ENCODE measurements at places on chromosomes 4 and X. TPM values are rescaled to one million over a fixed set of nuclear protein-coding genes. Genes with fewer than 3 reads are reported as not detected.

Gene RAI2
- total RNA-seq: 1.8 TPM

Gene GDI1
- total RNA-seq: 144 TPM

Gene GRIA3
- 2.3 TPM for total RNA-seq

Gene PPP1R2C
- total RNA-seq: not detected

Gene USP9X
- 87.0 TPM for total RNA-seq

Gene NKAP
- 9.3 TPM for total RNA-seq

Gene SLITRK2
- 0.95 TPM for total RNA-seq

Gene MAGEH1
- 40.2 TPM for total RNA-seq

Gene FABP2
- total RNA-seq: not detected

DNA sequence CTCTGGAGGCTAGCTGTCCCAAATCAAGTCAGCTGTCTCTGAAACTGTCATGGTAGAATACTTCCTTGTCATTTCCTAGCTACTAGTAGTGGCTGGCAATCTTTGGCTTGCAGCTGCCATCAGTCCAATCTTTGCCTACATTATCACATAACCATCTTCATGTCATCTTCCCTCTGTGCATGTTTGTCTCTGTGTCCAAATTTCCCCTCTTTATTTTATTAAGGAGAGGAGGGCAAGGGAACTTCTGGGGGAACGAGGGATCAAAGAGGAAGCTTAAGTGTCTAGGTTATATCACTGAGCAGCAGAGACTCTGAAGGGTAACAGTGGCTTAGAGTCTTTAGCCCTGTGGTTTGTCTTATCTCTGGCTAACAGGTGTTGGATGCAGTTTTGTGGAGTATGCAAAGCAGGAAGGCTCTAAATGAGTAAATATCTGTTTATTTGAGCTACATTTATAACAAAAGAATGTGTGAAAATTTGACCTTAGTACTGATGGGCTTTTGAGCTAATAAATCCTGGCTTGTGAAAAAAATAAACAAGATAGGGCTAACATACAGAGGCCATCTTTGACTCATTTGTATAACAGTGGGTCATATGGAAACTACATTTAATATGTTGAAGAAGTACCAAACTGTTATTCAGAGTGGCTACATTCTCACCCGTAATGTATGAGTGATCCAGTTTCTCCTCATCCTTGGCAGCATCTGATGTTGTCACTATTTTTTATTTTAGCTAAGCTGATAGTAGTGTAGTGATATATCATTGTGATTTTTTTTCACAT, 49.4 kb upstream of the ENOX2 start:
- no peak for DNase-seq

- DNase-seq: no peak
These were observed 63.1 kb upstream of the LSM6 start for GRCh38 chr4:146112389-146112788.

GRCh38 chr4:80237992-80238391, 28.5 kb upstream of the FGF5 start:
- DNase-seq: no peak

DNA sequence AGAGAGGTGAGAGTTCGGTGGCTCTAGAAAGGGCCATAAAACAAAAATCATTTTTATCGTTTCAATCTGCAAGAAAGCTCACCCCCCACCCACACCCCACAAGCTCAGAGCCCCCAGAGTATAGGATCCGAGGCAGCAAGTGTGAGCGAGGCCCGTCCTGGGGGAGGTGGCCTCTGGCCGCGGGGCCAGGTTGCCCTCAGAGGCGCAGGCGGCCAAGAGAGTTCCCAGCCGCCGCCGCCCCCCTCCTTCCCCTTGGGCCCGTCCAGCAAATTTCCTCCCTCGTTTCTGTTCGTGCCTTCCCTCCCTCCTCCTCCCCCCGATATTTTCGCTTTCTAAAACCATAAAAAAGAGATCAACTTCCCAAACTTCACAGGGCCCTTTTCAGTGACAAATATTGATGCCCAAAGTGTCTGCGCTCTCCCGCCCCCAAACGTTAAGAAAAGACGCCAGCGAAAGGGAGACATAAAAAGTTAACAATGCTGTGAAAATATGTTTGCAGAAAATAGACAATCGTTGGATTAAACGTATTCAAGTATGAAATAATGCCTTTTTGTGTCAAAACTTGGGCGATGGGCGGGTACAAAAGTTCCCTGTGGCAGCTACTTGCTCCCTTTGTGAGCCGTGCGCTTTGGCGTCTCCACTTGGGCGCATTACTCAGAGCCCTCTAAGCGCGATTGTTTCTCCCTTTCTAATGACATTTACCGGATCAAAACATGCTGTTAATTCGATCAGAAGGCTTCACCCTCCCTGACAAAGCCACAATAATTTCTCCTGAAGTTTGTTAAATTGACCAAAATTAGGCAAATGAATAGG, 1.1 kb upstream of the HELT start:
- no peak for DNase-seq

GRCh38 chr4:141462361-141462760, 174.0 kb upstream of the IL15 start:
- DNase-seq: no peak

DNA sequence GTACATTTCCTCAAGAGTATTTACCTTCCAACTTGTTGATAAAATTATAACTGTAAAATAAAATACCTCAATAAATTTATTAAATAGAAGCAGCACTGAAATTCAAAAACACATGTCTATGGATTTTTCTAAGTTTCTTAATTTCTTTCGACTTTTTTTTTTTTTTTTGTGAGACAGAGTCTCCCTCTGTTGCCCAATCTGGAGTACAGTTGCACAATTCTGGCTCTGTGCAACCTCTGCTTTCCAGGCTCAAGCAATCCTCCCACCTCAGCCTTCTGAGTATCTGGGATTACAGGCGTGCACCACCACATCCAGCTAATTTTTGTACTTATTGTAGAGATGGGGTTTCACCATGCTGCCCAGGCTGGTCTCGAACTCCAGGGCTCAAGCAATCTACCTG, 79.8 kb downstream of the IQCM start:
- DNase-seq: no peak

DNA sequence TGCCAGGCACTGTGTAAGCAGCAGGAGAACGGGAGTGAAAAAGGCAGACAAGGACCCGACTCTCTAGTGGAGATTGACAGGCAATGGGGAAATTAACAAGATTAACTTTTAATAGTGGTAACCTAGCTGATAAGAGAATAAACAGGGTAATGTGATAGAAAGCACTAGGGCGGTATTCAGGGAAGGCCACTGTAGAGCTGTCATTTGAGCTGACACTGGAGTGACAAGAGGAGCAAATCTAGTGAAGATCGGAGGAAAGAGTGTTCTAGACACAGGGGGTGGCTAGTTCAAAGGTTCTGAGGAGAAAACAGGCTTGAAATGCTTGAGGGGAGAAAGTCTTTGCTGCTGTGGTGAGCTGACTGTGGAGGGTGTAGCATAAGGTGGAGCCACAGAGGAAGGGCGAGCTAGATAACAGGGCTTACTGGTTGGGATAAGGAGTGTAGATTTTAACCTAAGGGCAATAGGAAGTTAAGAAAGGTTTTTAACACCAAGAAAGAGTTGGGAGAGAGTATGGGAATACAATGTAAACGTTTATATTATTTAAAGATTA, 122.8 kb downstream of the SLC10A7 start:
- no peak for DNase-seq

GRCh38 chr4:8911316-8912088, 39.9 kb upstream of the HMX1 start:
- DNase-seq: no peak

DNA sequence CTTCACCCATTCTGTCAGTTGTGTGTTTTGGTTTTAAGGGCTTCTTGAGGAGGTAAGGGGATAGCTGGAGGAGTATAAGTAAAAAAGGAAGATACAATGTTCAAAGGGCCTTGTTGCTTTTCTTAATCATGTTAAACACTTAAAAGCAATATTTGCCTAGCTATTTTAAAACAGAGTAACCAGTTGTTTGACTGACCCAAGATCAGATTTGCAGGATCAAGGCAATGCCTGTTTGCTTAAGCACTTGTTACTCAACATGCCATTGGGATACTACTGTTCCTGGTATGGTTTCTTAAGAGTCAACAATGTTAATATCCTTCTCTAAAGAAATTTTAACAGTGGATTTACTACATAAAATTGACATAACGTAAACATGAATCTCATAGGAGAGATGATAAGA, 2.6 kb downstream of the DCLK2 start:
- DNase-seq: no peak

DNA sequence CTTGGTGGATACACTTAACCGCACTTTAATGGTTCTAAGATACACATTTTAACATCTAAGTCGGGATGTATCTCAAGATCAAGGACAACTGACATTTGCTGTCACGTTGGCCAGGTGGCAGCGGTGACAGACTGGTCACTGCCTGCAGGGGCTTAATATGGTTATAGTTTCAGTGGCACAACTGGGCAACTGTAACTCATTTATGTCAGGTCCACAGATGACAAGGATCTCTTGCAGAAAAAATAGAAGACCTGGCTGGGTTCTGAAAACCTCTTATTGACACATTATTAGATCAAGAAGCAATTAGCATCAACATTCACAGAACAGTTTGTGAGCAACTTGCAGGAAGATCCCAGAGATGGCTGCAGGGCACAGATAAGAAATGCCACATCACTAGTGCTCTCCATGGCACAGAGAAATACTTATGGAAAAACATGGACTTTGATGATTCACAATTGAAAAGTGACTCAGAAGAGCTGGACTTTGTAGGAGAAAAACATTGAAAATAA, 99.6 kb upstream of the SORBS2 start:
- no peak for DNase-seq

DNA sequence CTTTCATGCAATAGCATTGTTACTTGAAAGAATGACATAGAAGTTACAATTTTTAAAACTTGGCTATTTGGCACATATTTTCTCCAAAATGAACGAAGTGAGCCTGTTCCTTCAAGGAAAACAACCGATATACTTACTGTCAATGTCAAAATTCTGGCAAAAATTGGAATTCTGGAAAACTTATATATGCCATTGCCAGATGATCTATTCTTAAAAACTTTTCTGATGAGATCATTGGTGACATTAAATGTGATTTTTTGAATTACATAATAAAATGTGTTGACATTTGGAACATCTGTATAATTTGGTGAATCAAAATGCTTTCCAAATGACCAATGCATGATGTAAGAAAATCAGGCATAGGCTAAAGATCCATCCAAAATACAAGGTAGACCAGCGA, 209.0 kb downstream of the SCFD2 start:
- DNase-seq: no peak

GRCh38 chr4:156705311-156705710, 266.3 kb downstream of the PDGFC start:
- DNase-seq: no peak

DNA sequence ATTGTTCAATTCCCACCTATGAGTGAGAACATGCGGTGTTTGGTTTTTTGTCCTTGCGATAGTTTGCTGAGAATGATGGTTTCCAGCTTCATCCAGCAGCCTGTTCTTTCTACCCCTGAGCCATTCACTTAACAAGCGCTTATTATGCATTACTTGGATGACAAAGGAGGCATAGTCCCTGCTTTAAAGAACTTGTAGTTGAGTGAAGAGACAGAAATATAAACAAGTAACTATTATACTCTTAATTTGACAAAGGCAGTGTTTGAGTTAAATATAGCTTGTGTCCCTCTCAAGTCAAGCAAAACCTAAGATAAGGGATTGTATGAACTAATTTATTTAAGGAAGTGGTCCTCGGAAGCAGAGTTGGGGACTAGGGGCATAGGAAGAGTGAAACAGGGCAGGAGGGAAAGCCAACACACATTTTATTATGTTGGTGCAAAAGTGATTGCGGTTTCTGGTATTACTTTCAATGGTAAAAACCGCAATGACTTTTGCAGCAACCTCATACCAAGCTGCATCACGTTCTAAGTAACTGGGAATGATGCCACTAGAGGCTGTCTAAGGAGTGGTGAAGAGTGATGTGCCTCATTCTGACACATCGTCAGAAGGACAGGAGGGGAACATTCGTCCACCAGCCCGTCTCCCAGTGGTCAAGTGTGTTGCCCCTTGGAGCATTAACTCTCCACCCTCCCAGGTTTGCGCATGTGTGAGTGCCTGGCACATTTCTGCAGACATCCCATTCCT, 41.8 kb downstream of the QDPR start:
- no peak for DNase-seq

DNA sequence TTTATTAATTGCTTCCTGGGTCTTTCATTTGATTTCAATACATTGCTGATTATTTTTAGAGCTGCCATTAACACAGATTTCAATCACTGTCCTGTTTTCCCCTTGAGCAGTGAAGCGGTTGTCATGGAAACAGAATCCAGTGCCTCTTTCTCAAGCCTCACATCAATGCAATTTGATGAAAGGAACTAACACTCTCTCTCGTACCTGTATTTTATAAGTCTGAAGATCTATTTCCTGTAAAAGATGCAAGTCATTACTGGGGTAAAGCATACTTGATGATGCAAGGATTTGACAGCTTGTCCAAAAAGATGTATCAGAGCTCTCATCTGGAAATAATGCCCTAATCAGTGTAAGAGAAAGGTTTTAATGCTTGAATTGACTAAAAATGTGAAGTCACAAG, 17.9 kb upstream of the GASK1B start:
- DNase-seq: no peak

GRCh38 chrX:119067023-119067739, 5.6 kb upstream of the CT47C1 start:
- DNase-seq: no peak

- DNase-seq: no peak
These were observed 57.7 kb upstream of the UGT2B7 start for GRCh38 chr4:69038582-69038981.

GRCh38 chr4:83852085-83852451, 316.2 kb downstream of the GPAT3 start:
- no peak for DNase-seq

- no peak for DNase-seq
These were observed 30.5 kb upstream of the NSG1 start for GRCh38 chr4:4356106-4357041.

DNA sequence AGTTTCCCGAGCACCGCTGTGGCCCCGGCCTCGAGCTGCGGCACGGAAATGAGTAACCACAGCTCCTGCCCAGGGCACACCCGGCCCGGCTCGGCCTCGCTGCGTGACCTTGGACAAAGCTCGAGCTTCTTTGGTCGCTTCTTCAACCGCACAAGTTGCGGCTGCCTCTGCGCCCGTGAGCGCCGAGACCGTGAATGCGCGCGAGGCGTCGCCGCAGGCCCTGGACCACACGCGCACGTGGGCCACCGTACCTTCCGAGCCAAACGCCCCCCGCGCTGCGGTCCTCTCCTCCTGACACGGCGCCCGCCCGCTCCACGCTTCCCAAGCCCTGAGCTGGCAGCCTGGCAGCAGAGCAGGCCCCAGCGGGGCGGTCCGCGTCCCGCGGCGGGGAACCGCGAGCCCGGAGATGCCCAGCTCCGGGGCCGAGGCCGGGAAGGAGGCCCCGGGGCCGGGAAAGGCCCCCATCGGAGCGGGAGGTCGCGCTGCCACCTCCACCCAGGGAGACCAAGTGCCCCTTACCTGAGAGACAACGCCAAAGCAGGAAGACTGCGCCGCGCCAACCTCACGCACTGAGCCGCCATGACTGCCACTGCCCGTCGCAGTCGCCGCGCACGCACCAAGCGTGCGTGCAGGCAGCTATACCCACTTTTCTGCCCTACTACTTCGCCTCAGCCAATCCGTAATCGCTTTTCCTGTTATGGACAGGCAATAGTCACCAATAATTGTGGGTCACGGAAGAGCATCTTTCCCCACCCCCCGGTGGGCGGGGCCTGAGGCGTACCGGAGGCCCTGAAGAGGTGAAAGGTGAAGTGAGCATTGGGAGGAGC, at the start of gene GRPEL1:
Gene GRPEL1 (minus strand): TSS at position 613 of the 827 bp plus-strand sequence. CDS start 32 bp downstream, at position 581.
- peak; percentile 99 for DNase-seq
